Right atrium auricular region (tissue), 2 donors: ENCODE measurements at places on chromosomes 2 and 18. TPM values are rescaled to one million over a fixed set of nuclear protein-coding genes. Genes with fewer than 3 reads are reported as not detected.

- no peaks in the 10 kb centered on the region for H3K4me1 ChIP-seq
- H3K36me3 ChIP-seq, result no peaks in the 10 kb centered on the region
- H3K27ac ChIP-seq, result no peak overlapping the region
- no peak for DNase-seq
- H3K27me3 ChIP-seq, result no peaks in the 10 kb centered on the region
- H3K4me3 ChIP-seq, result no peak overlapping the region
Measured at GRCh38 chr2:123093199-123093598, 931.9 kb upstream of the CNTNAP5 start.

DNA sequence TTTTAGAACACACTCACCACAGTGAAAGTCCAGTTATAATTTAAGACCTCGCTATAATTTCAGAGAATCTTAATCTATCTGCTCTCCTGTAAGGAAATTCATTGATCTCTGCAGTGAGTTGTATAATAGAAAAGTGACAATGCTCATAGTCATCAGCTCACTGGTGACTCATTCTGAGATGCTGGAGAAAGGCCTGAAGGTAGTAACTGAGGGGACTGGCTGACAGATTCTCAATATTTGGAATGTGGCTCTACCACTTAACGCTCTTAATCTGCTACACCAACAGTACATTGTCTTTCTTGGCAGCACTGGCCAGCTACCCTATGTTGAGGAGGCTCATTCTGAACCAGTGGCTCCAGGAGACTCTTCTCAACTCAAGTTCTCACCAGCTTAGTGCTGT is 246.1 kb downstream of the RPRM start:
- no peak for DNase-seq
- no peaks in the 10 kb centered on the region for H3K4me1 ChIP-seq
- no peak overlapping the region for H3K27ac ChIP-seq
- H3K36me3 ChIP-seq, result no peaks in the 10 kb centered on the region

DNA sequence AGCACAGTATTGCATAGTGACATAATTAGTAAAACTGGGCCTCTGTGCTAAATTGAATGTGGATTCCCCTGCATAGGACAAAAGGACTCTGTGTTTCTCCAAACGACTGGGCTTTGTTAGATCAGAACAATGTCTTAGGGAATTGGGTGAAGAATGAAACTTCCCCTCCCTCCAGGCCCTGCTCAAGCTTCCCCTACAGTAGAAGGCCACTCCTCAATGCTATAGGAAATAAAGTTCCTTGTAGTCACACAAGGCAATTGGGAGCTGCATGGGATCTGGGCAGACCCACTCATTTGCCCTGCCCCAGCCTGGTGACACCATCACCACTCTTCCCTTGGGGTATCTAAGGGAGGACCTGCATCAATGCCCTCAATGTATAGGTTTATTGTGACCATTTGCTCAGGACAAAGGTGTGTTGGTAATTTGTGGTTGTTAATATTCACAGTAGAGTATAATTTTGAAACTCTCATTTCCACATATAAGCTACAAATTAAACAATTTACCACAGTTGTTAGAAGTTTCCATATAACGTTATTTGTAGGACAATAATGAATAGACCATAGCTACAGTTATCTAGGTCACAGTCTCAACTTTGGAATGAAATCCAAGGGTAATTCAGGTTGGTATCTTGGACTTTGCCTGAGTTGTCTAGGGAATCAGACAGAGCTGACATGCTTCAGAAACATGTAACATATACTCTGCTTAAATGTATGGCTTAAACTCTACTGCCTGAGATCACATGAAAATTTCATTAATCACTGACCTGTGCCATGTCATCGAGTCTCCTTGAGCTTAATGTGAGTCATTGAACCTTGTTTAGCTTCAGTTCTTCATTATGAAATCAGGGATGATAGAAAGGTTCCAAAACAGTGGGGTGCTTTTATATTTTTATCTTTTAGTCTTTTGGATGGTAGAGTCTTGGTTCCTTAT is 64.8 kb upstream of the DARS1 start:
- no peak overlapping the region for H3K4me3 ChIP-seq
- H3K27ac ChIP-seq, result no peak overlapping the region
- DNase-seq, result no peak
- H3K27me3 ChIP-seq, result no peaks in the 10 kb centered on the region

DNA sequence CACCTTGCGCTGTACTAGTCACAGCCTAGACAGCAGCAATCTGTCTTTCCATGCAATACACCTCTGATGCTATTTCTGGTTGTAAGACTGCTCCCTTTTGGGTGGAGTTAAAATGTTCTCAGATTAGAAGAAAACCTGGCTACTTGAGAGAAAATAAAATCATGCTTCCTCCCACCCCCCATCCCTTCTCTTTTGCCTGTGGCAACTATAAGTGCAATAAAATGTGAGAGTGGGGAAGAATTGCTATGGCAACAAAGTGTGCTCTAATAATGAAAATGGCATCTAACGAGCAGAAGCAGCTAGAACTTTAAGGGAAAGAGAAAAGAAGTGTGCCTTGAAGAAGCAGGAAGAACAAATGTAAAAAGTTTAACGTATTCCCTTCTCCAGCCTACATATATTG is 464.2 kb upstream of the FSHR start:
- H3K36me3 ChIP-seq, result no peaks in the 10 kb centered on the region
- H3K4me1 ChIP-seq, result no peaks in the 10 kb centered on the region
- H3K27me3 ChIP-seq, result no peaks in the 10 kb centered on the region
- DNase-seq, result no peak

DNA sequence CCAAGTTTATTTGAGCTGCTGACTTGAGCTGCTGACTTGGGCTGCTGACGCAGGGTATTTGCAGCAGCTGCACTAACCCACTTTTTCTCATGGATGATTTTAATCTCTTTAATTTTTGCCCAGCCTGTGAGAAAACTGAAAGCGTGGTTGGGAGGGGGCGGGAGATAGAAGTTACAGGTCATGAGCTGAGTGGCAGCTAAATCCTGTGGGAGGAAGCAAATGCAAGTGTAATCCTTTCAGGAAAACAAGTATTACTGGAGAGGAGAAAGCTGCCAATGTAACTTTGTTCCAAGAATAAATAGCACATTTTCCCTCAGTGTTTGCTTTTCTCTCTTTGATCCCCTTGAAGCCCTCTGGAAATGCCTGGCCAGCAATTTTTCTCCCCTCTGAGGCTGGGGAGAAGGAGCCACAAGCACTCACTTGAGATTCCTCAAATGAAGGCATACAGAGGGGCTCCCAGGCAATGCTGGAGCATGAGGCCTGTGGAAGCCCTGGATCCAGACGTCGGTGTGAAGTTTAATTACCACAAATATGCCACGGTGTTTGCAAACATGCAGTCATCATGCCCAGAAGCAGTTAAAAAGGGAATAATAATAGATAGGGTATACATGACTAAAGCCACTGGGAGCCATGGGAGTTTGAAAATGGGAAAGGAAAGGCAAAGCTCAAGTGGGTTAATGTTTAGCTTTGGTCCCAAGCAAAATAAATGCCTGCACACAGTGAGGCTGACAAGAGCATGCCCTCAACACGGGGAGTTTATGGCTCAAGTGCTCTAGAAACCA is 10.4 kb upstream of the EVA1A start:
- no peak overlapping the region for H3K27ac ChIP-seq
- H3K4me3 ChIP-seq, result no peak overlapping the region
- no peaks in the 10 kb centered on the region for H3K36me3 ChIP-seq

- DNase-seq, result no peak
- H3K27ac ChIP-seq, result no peak overlapping the region
- H3K4me1 ChIP-seq, result peaks cover 18% of the 10 kb centered on the region
- no peaks in the 10 kb centered on the region for H3K27me3 ChIP-seq
- H3K4me3 ChIP-seq, result no peak overlapping the region
- H3K36me3 ChIP-seq, result no peaks in the 10 kb centered on the region
Measured at GRCh38 chr2:61993422-61994024, 88.0 kb downstream of the COMMD1 start.

GRCh38 chr2:201546576-201546975 is 95.0 kb downstream of the STRADB start:
- H3K4me1 ChIP-seq, result no peaks in the 10 kb centered on the region
- no peak overlapping the region for H3K4me3 ChIP-seq
- H3K27me3 ChIP-seq, result no peaks in the 10 kb centered on the region
- H3K36me3 ChIP-seq, result no peaks in the 10 kb centered on the region
- no peak overlapping the region for H3K27ac ChIP-seq
- no peak for DNase-seq

DNA sequence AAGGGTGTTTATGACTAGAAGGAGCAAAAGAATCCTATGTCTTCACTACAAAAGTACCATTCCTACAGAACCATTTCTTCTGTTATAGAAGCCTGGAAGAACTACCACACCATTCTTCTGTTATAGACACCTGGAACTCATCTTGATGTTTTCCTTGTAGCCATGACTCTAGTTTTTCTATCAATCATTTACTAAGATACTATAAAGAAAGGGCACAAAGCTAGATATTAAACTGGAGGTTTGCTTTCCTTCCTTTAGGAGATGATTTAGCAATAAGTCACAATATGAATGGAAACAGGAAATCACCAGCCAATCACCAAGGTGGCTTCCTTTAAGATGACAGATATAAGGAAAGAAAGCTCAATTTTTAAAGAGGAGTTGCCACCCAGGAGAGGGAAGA is 100.3 kb upstream of the NEUROD1 start:
- H3K4me3 ChIP-seq, result no peak overlapping the region
- H3K27ac ChIP-seq, result no peak overlapping the region
- DNase-seq, result no peak
- H3K4me1 ChIP-seq, result peaks cover 7% of the 10 kb centered on the region
- no peaks in the 10 kb centered on the region for H3K27me3 ChIP-seq

DNA sequence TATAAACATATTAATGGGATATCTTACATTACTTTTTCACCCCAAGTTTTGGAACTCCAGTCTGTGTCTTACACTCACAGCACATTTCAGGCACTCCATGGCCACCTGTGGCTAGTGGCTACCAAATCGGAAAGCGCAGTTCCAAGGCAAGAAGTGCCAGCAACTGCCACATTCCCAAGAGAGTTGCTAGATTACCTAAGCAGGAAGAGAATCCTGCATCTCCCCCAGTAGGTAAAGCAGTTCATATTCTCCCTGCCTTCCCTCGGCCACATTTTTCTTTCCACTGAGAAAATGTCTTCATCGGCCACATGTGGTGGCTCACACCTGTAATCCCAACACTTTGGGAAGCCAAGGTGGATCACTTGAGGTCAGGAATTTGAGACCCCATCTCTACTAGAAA is 62.8 kb downstream of the MEX3C start:
- no peaks in the 10 kb centered on the region for H3K36me3 ChIP-seq
- H3K4me1 ChIP-seq, result no peaks in the 10 kb centered on the region
- no peaks in the 10 kb centered on the region for H3K27me3 ChIP-seq
- DNase-seq, result no peak

GRCh38 chr2:64063924-64064331 is 44.7 kb upstream of the VPS54 start:
- H3K27me3 ChIP-seq, result no peaks in the 10 kb centered on the region
- H3K36me3 ChIP-seq, result no peaks in the 10 kb centered on the region
- H3K4me3 ChIP-seq, result no peak overlapping the region
- H3K27ac ChIP-seq, result peak overlapping the region; percentile 53

DNA sequence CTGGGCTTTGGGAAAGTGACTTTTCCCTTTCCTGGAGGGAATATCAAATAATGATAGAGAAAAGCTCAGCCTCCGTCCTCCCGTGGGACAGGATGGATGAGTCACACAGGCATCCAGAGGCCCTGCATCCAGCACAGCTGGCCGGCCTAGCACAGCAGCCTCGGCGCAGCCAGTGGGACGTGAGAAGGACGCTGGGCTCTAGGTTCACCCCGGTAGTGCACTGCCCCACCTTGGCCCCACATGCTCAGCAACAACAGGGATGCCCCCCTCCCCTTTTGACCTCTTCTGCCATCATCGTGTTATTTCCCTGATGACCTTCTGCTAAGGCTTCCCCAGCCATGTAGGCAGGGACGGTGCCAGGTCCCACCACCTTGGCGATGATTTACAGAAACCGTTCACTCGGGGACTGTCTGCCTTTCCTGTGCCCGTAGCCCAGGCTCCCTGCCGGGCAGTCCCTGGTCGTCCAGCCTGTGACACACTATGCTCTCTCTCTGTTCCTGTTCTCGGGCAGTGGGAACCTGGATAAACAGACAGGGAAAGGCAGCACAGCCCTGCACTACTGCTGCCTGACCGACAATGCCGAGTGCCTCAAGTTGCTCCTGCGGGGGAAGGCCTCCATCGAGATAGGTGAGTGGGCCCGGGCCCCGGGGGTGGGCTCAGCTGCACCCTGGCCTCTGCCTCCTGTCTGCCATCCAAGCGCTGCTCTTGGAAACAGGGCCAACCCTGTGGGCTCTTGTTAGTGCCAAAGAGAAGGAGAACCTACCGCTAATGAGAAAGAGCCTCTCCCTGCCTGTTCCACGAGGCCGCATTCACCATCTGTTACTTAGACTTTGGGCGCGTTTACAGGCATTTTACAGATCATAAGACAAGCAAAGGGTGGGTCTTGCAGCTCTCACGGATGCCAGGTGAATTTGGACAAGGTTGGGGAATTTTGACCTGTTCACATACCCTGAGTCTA is 44.6 kb downstream of the ITGB1BP1 start:
- peak overlapping the region; percentile 59 for H3K27ac ChIP-seq
- no peaks in the 10 kb centered on the region for H3K4me1 ChIP-seq
- H3K36me3 ChIP-seq, result peaks cover 5% of the 10 kb centered on the region
- no peaks in the 10 kb centered on the region for H3K27me3 ChIP-seq
- peak; percentile 86 for DNase-seq
- no peak overlapping the region for H3K4me3 ChIP-seq

GRCh38 chr2:46230115-46230571 is 67.1 kb upstream of the EPAS1 start:
- no peaks in the 10 kb centered on the region for H3K36me3 ChIP-seq
- H3K27ac ChIP-seq, result no peak overlapping the region
- DNase-seq, result no peak
- H3K4me1 ChIP-seq, result peaks cover 10% of the 10 kb centered on the region
- no peak overlapping the region for H3K4me3 ChIP-seq

- no peaks in the 10 kb centered on the region for H3K36me3 ChIP-seq
- H3K27me3 ChIP-seq, result no peaks in the 10 kb centered on the region
- H3K4me1 ChIP-seq, result no peaks in the 10 kb centered on the region
Measured at GRCh38 chr2:134041877-134042276, 212.0 kb upstream of the MGAT5 start.

GRCh38 chr2:72150157-72150860 is 2.6 kb upstream of the CYP26B1 start:
- no peak overlapping the region for H3K27ac ChIP-seq
- H3K4me1 ChIP-seq, result no peaks in the 10 kb centered on the region
- H3K36me3 ChIP-seq, result no peaks in the 10 kb centered on the region
- H3K4me3 ChIP-seq, result peak overlapping the region; percentile 65

- no peak overlapping the region for H3K27ac ChIP-seq
- no peak overlapping the region for H3K4me3 ChIP-seq
- H3K27me3 ChIP-seq, result no peaks in the 10 kb centered on the region
Measured at GRCh38 chr2:1775511-1776035, 31.3 kb upstream of the PXDN start.

Gene DLX1
- not detected for total RNA-seq

Gene ALPP
- not detected for total RNA-seq

Gene REEP1
- 29.4 TPM for total RNA-seq

Gene CD8B2
- not detected for total RNA-seq
